ENCODE measurements at places on chromosomes 4 and X.

- DNase-seq = peak; percentile 10
These were observed 68.4 kb upstream of the RELL1 start for GRCh38 chr4:37754410-37755185.

- no peak for DNase-seq
These were observed 32.4 kb downstream of the CLDN22 start for GRCh38 chr4:183287677-183288076.

GRCh38 chrX:118780911-118781310, 42.7 kb upstream of the ZCCHC12 start:
- no peak for DNase-seq

- DNase-seq = peak; percentile 70
These were observed 105.4 kb downstream of the ANXA3 start for GRCh38 chr4:78656968-78657445.

DNA sequence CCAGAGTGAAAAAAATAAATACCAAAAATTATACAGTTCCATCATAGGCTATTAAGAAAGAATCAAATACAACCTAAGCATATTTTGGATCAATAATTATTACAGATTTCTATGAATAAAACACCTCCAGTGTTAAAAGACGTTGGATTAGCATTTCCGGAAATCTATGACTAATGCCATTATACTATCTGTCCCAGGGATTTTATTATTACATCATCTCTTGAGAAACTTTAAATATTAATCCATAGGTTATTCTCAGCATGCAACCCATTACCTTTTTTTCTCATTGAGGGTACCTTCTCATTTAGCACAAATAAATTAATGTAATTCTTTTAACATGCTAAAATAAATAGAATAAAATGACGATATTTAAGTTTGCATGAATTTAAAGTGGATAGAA, 44.6 kb downstream of the CXorf58 start:
- no peak for DNase-seq

DNA sequence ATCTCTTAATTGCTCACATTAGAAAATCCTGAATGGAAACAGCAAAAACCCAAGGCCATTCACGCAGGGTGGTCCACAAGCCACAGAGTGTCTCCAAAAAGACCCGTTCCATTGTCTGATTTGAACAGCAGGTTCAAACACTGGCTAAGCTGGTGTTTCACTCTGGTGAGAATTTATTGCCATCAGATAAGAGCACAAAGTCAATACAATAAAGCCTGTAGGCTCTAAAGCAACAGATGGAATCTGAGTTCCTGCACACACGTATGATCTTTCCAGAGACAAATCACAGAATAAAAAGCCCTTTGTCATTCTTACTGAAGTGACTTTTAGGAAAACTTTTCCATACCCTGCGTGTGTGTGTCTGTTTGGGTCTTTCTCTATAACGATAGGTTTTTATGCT, 5.1 kb upstream of the SFRP2 start:
- DNase-seq = no peak

- no peak for DNase-seq
These were observed 15.4 kb downstream of the ANXA3 start for GRCh38 chr4:78566834-78567499.

DNA sequence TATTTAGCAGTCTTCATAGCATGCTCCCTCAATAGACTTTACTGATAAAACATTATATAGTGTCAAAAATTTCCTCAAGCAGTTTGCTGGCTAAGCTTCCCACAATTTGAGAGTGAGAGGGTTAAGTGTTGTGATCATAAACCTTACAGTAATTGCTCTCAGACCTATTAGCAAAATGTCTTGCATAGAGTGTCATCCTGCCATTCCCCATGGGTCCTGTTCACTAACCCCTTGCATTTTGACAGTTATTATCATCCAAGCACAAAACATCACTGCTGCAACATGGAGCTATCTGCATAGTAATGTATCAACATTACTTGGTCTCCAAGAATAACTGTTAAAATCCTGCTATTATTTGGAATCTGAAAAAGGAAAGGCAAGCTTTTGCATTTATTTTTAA, 196.1 kb upstream of the GK2 start:
- DNase-seq = no peak

- DNase-seq = peak; percentile 65
These were observed 38.5 kb upstream of the FGFBP2 start for GRCh38 chr4:16001484-16001858.

DNA sequence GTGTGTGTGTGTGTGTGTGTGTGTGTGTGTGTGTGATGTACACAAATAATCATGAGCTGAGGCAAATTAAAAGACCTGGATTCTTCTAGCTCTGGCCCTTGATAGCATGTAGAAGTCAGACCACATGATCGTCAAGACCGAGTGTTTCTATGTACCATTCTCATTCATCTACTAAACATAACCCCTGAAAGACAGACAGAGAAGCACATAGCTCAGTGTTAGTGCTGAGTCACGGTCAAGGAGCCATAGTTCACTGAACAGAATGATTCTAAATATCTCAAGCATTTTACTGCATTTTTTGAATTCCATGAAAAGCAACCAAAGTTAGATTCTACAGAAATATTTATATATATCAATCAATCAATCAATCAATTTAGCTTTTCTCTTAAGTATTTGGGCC, 412.3 kb upstream of the CXorf51A start:
- DNase-seq = no peak

DNA sequence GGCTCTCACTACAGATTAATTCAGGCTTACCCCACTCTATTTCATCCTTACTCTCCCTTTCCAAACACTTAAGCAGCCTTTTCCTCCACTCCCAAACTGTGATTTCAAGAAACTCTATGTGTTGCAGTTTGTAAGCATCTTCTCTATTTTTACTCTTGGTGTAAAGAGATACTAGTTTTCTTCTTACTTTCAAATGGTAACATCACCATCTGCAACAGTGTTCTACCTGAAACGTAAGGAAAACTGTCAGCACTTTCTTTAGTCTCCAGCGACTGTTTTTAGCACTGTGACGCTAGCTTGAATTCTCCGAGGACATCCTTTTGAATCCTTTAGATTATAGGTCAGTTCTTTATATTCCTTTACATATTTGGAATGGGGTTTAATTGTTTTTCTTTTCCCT, 335.2 kb downstream of the PDGFC start:
- DNase-seq = no peak

GRCh38 chr4:177109769-177110168, 199.9 kb upstream of the NEIL3 start:
- DNase-seq = no peak

DNA sequence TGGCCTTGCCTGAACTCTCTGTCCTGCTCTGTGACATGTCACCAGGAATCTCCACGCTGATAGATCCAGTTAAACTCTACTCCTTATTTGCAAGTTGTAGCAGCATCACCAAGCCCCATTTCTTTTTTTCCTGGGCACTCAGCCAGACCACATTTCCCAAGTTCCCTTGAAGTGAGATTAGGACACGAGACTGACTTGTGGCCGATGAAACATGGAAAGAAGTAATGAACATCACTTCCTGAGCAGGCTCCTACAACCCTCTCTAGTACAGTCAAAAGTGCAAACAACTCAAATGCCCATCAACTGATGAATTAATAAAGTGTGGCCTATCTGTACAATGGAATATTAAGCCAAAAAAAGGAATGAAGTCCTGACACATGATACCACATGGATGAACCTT, 74.6 kb downstream of the MAP3K15 start:
- DNase-seq = no peak

GRCh38 chr4:114361249-114361648, 237.4 kb upstream of the UGT8 start:
- no peak for DNase-seq

- DNase-seq = no peak
These were observed 53.2 kb downstream of the MAML3 start for GRCh38 chr4:140100771-140101170.

- no peak for DNase-seq
These were observed 5.2 kb downstream of the TRIM2 start for GRCh38 chr4:153209410-153209809.

DNA sequence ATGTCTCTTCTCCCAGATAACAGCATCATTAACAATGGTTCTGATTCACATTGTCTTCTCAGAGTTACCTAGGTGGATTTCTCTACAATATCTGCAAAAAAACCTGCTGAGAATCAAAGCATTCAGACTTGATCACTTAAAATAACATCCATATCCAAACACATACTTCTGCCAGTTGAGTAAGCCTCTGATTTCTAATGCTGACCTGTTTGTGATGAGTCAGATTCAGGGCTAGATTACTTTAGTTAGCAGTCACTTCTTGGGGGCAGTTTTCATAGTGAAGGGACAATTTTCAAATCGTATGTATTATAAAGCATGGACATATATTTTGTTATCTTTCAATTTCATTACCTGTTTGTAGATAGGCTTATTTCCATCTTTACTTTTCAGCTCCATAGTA, 35.5 kb downstream of the CCNI start:
- no peak for DNase-seq

GRCh38 chr4:52071791-52072546, 20.9 kb downstream of the SPATA18 start:
- DNase-seq = no peak

DNA sequence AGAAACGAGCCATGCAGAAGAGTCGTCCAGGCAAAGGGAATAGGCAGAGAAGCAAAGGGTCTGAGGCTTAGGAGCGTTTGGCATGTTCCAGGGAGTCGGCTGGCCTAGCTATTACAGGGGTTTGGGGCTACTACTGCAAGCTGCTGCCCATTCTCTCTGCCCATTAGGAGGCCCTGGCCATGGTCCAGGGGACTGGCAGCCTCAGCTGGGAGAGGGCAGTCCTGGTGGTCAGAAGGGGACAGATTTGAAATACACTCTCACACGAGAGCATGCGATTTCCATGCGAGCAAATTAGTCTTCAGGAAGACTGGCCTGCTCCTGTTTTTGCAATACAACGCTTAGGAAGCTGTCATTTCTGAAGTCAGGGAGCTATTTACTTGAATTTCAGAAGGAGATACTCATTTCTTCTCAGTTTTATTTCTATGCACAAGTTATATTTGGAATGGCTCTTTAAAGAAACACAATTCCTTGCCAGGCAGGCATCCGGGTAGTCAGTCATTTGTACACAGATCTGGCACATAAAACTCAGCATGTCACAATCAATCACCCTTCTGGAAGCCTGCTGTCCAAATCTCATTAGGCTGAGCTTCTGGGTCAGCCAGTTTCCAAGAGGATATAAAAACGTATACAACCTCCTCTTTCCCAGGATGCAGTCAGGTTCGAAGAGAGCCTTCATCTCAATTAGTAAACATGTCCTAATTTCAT, 27.0 kb downstream of the PROM1 start:
- DNase-seq = no peak

DNA sequence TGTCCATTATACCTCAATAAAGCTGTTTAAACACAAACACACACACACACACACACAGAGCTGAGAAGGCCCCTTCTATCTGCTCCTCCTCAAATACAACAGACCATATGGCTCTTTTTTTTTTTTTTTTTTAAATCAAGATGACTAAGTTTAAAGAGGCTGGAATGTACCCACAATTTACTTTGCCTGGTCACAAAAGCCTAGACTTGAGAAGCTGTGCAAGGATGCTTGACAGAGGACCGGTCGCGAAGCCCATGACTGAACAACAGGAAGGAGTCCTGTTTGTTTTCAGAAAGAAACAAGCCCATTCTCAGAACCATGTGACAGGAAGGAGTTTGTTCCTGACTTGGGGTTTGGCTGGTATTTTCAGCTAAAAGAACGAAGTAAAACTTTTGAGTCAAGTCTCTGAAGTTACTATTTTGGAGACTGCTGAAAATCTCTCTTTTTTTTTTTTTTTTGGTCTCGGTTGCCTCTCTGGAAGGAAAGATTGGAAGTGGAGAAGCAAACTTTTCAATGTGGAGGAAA, 650.9 kb upstream of the TENM3 start:
- DNase-seq = no peak

- no peak for DNase-seq
These were observed 101.9 kb downstream of the IGSF1 start for GRCh38 chrX:131187206-131187605.

DNA sequence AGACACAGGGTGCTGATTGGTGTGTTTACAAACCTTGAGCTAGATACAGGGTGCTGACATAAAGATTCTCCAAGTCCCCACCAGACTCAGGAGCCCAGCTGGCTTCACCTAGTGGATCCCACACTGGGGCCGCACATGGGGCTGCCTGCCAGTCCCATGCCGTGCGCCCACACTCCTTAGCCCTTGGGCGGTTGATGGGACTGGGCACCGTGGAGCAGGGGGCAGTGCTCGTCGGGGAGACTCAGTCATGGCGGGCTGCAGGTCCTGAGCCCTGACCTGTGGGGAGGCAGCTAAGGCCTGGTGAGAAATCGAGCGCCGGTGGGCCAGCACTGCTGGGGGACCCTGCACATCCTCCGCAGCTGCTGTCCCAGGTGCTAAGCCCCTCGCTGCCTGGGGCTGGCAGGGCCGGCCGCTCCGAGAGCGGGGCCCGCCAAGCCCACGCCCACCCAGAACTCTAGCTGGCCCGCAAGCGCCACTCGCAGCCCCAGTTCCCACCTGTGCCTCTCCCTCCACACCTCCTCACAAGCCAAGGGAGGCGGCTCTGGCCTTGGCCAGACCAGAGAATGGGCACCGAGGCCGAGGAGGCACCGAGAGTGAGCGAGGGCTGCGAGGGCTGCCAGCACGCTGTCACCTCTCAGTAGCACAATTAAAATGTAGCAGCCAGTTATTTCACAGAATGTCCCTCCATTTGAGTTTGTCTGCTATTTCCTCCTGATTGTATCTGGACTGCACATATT, 76.1 kb upstream of the PNPLA4 start:
- no peak for DNase-seq

GRCh38 chr4:147576084-147576483, 41.1 kb upstream of the TMEM184C start:
- no peak for DNase-seq

- no peak for DNase-seq
These were observed 18.9 kb upstream of the MRFAP1 start for GRCh38 chr4:6621556-6621927.

GRCh38 chr4:175033162-175033561, 115.0 kb downstream of the ADAM29 start:
- no peak for DNase-seq

DNA sequence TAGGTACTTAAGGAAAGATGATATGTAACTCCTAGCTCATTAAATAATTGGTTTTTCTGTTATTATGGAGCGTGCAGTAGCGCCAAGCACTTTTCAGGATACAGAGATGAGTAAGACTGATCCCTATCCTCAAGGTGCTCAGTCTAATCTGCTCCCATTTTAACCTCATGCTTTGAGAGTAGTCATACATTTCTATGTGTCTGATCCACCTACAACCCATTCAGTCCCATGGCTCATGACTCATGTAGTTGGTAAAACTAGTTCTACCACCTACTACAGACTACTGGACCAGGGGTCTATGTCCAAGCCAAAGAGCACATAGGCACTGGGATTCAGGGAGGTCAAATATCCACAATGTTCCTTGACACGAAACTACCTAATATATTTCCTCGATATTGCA, 60.8 kb downstream of the TMEM154 start:
- DNase-seq = no peak

DNA sequence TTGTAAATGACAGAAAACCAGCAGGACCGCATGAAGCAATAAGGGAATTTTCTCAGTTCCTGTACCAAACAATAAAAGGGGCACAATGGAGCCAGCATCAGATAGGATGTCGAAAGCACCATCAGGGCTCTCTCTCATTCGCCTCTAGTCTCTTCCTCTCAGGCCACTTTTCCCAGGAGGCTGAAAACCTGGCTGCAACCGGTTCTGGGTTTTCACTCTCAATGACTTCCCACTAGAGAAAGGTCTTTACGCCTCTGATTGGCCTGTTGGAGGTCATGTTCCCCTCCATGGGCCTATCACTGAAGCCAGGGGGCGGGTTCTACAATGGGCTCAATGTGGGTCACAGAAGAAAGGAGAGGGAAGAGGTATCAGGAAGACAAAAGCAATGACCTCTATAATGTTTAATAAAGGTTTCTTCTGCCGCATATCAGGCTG, 29.3 kb downstream of the ZNF827 start:
- no peak for DNase-seq

- DNase-seq = no peak
These were observed 90.7 kb upstream of the PCDH18 start for GRCh38 chr4:137623013-137623412.
